ENCODE measurements at places on chromosomes 1 and 21.

DNA sequence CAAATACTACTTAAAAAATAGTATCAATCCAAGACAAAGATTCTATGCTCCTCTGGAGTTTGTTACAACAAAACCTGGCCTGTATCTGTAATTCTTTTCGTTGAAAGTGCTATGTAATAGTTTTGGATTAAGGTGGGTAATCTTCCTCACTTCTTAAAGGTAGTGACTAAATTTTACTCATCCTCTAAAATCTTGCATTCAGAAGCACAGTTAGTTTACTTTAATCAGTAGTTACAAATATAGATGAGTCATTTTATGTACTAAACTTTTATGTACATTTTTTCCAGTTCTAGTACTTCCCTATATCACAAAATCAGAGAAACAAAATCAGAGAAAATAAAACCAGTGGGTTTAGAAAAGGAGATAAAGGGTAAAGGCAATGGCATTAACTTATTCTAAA lies 51.3 kb downstream of the ZNHIT6 start:
- no peak for DNase-seq

- DNase-seq = no peak
These were observed 138.1 kb downstream of the MIS18A start for GRCh38 chr21:32140604-32141317.

DNA sequence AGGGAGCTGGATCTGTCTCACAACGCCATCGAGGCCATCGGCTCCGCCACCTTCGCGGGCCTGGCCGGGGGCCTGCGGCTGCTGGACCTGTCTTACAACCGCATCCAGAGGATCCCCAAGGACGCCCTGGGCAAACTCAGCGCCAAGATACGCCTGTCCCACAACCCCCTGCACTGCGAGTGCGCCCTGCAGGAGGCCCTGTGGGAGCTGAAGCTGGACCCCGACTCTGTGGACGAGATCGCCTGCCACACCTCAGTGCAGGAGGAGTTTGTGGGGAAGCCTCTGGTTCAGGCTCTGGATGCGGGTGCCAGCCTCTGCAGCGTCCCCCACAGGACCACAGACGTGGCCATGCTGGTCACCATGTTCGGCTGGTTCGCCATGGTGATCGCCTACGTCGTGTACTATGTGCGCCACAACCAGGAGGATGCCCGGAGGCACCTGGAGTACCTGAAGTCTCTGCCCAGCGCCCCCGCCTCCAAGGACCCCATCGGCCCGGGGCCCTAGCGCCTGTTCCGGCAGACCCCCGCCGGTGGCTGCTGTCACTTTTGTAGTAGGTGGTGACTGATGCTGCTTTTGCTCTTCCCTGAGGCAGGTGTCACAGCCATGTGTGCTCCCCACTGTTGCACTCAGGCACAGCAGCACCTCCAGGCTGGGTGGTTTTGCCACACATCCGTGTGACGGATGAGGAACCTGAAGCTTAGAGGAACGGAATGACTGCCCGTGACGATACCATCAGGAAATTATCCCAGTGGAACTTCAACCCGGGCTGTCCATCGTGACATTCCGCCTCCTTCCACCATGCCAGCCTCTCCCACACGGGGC lies 1.8 kb downstream of the LRRC3 start:
- no peak for DNase-seq

DNA sequence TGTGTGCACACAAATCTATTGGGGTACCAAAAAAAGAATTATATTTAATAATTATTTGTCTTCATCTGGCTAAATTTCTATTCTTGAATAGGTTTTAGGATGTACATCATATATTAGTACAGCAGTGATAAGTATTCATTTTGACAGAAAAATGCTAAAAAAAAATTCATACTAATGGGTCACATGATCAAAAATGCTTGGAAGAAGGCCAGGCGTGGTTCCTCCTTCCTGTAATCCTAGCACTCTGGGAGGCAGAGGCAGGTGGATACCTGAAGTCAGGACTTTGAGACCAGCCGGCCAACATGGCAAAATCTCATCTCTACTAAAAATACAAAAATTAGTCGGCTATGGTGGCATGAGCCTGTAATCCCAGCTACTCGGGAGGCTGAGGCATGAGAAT lies 26.9 kb upstream of the PTGFRN start:
- DNase-seq = no peak

DNA sequence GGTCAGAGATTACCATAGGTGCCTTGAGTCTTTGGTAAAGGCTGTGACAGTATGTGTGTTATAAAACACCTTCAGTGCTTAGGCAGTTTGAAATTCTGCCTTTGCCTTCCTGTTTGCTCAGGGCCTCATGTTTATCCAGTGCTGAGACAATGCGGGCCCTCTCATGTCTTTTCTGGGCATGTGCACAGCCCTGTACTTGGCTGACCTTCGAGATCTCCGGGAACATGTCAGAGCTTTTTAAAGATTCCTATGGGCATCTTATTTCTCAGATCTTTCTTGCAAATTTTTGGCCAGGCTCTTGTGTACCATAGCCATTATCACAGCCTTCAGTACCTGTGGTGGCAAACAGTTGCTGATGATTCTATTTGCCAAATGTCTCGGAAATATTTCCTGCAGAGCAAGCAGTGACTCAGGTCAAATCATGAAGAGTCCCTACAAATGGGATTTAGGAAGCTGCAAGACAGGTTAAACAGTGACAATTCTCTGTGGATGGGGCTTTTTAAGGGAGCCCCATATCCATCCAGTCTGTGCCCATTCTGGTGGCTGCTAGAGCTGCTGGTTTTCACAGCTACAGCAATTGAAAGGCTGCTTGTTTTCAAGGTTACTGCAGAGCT lies 42.1 kb downstream of the HOOK1 start:
- no peak for DNase-seq

All from stimulated activated CD8-positive, alpha-beta memory T cell treated with anti-CD3 and anti-CD28 coated beads, Interleukin-4, amount 100 ng/mL, for 1 hour (primary cell).